ENCODE measurements at places on chromosomes 6 and 20.

- no peak for DNase-seq
Observed at GRCh38 chr6:118993803-118994251, 58.9 kb upstream of the MCM9 start.

DNA sequence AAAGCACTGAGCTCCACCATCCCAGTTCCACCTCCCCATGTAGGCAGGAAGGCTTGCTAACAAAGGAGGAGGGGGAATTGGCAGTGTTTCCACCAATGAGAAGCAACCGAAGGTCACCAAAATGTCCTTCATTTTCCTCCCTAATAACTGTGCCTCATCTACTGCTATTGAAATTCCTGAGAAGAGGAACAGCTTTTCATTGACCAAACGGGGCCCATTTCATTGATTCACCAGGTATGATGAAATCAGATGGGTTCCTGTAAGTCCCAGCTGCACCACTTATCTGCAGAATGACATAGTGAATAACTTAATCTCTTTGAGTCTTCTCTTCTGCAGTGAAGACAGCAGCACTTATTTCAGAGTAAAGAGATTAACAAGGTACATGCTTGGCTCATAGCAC is 17.3 kb downstream of the TREM1 start:
- DNase-seq = no peak

- DNase-seq = no peak
Observed at GRCh38 chr6:162493917-162494316, 233.6 kb downstream of the PRKN start.

DNA sequence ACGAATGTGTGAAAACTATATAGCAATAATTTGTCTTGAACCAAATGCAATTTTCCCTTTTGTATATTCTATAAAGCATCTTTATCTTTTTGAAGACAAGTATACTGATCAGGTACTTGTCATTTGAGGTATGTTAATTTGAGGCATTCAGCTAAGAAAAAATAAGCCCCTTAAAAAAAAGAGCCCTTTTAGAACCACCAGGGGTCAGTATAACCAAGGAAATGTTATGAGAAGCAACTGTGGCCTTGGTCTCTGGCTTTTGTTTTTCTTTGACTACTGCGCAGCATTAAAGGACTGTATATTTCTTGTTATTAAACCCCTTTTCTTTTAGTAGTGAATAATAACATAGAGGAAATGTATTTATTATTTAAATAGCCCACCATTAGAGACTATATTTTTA is 43.1 kb downstream of the CD109 start:
- no peak for DNase-seq

DNA sequence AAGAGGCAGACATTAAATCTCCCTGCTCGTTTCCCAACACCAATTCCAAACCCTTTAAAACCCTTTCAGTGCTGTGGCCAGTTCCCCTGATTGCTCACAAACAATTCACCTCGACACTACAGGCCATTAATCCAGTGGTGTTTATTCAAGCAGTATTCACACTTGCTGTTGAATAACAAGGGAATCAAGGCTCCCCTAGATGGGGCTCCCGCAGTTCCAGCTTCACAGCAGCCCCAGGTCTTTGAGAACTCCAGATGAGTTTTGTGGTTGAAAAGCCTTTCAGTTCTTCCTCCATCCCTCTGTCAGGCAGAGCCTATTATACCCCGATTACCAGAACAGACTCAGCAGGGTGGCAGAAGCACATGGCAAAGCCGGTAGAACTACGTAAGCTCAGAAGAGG is 36.2 kb downstream of the JAG1 start:
- no peak for DNase-seq

GRCh38 chr20:57810511-57811373 is 100.9 kb upstream of the PMEPA1 start:
- no peak for DNase-seq

DNA sequence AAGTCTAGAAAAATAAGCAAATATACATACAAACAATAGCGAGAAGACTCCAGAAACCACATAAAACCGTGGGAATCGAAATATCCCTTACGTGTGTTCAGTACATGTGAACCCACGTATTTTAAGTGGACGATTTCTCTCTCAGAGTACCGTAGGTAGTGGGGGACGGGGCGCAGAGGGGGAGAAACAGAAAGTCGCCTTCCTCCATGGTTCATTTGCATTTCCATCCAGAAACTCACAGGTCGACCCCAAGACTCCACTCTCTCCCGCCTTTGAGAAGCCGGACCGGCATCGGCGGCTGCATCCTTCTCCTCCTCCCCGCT is 538 bp upstream of the ENPP1 start:
- DNase-seq = no peak

DNA sequence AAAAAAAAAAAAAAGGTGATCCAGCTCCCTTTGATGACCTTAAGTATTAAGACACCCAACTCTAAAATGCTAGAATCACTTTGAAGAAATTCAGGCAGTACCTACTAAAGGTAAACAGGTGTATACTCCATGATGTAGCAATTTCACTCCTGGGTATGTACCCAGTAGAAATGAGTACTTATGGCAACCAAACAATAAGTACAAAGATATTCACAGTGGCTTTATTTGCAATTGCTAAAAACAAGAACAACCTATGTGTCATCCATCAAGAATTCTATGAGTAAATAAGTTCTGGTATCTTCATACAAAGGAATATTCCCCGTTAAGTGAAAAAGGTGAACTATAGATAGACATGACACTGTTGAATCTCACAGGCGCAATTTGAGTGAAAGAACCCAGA is 29.4 kb downstream of the MDGA1 start:
- DNase-seq = no peak

DNA sequence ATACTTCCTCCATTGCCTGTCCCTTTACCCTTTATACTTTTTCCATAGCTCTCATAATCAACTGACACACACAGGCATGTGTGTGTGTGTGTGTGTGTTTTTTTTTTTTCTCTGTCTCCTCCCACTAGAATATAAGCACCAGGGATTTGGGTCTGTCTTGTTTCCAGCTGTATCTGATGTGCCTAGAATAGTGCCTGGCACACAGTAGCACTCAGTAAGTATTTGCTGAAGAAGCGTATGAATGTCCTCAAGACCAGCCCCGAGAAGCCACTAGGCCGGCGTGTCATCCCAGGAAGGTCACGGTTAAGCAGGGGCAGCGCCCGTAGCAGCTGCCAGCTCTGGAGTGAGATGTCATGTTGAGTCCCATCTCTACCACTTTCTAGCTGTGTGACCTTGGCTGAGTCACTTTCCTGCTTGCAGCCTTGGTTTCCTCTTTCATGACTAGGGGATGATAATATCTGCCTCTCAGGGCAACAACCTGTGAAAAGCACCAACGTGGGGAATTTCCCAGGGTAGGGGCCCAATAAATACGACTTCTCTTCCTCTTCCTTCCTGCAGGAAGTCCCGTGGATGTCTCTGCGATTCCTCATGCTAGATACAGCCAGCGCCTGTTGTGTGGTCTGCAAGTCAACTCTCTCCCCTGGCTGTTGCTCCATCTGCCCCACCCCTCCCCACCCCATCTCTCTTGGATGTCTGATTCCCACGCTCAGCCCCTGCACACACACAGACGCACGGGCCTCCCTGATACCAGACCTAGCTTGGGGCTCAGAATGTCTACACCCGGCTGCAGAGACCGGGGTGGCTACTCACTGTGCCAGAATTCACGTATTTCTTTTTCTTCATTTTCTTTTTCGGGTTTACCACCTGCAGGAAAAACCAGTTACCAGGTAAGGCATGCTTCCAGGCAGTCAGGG is 58.1 kb downstream of the RAB44 start:
- no peak for DNase-seq

DNA sequence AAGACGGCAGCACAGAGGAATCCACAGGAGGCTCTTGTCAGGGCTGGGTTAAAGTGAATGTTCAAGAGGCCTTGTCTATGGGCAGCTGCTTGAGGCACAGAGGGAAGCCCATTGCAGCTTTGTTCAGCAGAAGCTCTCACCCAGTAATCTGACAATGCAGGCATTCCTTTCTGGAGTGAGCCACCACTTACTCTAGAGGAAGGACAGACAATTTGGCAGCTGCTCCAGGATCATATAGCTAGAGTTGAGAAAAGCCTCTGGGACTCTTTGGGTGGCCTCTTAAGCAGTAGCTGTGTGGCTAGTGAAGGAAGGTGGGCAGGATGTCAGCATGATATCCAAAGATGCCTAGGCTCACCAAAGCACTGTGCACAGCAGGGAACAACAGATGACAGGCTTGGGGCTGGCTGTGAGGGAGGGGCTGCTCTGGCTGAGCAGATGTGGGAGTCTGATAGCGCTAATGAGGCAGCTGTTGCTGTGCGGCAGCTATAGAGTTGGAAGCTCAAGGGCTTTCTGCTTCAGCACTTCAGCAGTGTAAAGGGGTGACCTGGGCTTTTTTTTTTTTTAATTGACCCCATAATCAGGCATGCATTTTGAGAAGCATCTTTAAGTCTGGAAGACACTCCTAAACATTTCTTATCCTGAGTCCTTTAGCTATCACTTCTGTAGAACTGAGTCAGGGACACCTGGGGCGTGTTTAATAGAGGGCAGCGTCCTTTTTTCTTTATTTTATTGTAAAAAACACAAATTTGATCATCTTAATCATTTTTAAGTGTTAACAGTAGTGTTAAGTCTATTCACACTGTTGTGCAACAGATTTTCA is 27.2 kb downstream of the CMTR1 start:
- DNase-seq = no peak
